A549 treated with CORT108297 at 1 μM for 4 hours (cell line): ENCODE measurements at places on chromosomes 7 and 10. TPM values are rescaled to one million over a fixed set of nuclear protein-coding genes. Genes with fewer than 3 reads are reported as not detected.

Gene OR2A1
- total RNA-seq: not detected in 5 replicates

Gene GPC2
- total RNA-seq: 0.82 to 1.5 TPM (median 1.1 TPM) in 5 replicates

Gene PNLIPRP1
- not detected in 5 replicates for total RNA-seq

Gene FGFR2
- 0.31 to 0.39 TPM (median 0.36 TPM) in 5 replicates for total RNA-seq

Gene PRPS1L1
- not detected in 5 replicates for total RNA-seq

Gene ZNF736
- total RNA-seq: 0.06 TPM in 1 of 5 replicates, not detected in the others

Gene TFEC
- 0.01 TPM in 1 of 5 replicates, not detected in the others for total RNA-seq

Gene ZMIZ1
- total RNA-seq: 54.3 to 65.9 TPM (median 61.7 TPM) in 5 replicates

Gene C10orf88
- 7.2 to 9.5 TPM (median 9.2 TPM) in 5 replicates for total RNA-seq

Gene STOX1
- 0.61 to 0.87 TPM (median 0.68 TPM) in 5 replicates for total RNA-seq

Gene TLX1
- 0.05 to 0.06 TPM in 2 of 5 replicates, not detected in the others for total RNA-seq

Gene TMEM236
- total RNA-seq: 0.05 to 0.13 TPM (median 0.08 TPM) in 5 replicates

Gene ADIRF
- total RNA-seq: not detected in 5 replicates
